Breast epithelium (tissue), 4 donors: ENCODE measurements at places on chromosomes 2 and 18. TPM values are rescaled to one million over a fixed set of nuclear protein-coding genes. Genes with fewer than 3 reads are reported as not detected.
A peak's percentile ranks its signal among the peaks of the same experiment; 100 is the strongest.

DNA sequence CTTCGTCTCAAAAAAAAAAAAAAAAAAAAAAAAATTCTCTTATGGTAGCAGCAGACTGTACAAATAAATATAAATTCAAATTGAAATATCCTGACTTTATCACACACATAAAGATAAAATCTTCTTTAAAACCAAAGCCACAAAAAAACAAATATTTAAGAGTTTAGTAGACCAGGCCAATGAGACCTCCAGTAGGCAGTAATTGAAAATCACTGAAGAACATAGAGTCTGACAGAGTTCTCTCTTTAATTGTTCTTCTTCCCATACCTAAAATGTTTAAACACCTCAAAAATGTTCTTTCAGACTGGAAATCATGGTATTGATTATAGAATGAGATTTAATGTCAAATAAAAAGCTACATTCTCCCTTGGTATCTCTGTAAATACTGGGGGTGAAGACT lies 20.8 kb downstream of the PRPF40A start:
- H3K4me1 ChIP-seq = no peaks in the 10 kb centered on the region
- DNase-seq = no peak
- no peaks in the 10 kb centered on the region for H3K36me3 ChIP-seq
- H3K27me3 ChIP-seq = no peaks in the 10 kb centered on the region
- H3K4me3 ChIP-seq = no peak overlapping the region

- DNase-seq = no peak
- no peaks in the 10 kb centered on the region for H3K27me3 ChIP-seq
- no peak overlapping the region for H3K27ac ChIP-seq
- no peaks in the 10 kb centered on the region for H3K4me1 ChIP-seq
These were observed 47.8 kb downstream of the PSMD14 start for GRCh38 chr2:161355983-161356382.

DNA sequence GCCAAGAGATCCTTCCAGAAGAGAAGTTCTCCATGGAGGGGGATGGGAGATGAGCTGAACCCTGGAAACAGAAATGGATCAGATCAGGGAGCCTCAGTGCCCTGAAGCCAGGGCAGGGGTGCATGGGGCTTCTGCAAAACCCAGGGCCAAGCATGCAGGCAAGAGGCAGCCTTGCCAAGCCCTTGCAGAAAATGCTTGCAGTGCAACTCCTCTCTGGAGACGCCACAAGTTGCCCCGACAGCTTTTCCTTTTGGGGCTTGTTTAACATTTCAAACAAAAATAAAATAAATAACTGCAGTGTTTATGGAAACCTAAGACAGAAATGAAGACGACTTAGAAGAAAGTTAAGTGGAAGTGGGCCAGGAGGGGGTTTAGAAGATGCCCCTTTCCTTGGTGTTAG lies 177.5 kb upstream of the TNP1 start:
- no peak overlapping the region for H3K4me3 ChIP-seq
- no peaks in the 10 kb centered on the region for H3K4me1 ChIP-seq
- no peak overlapping the region for H3K27ac ChIP-seq
- DNase-seq = no peak
- no peaks in the 10 kb centered on the region for H3K36me3 ChIP-seq

DNA sequence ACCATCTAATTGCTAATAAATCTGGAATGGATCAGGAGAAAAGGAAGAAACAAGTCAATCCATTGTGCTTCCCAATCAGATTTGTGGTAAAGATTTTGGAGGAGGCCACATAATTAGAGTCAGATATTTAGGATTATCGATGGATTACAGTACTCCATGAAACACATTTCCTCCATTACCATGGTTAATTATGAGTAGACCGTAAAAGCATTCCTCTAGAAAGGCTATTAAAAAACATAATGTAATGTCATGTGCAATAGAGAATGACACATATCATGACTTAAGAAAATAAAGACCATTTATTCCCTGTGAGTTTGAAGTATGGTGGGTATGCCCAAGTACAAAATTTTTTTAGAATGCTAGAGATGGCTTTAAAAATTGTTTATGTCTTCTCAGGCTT lies 96.1 kb downstream of the ITGA4 start:
- H3K4me1 ChIP-seq = no peaks in the 10 kb centered on the region
- H3K4me3 ChIP-seq = no peak overlapping the region
- H3K27me3 ChIP-seq = no peaks in the 10 kb centered on the region
- H3K27ac ChIP-seq = no peak overlapping the region

GRCh38 chr2:160022162-160022561 lies 40.3 kb downstream of the PLA2R1 start:
- DNase-seq = no peak
- H3K4me1 ChIP-seq = no peaks in the 10 kb centered on the region
- H3K27me3 ChIP-seq = no peaks in the 10 kb centered on the region
- H3K36me3 ChIP-seq = peaks cover 4% of the 10 kb centered on the region
- H3K27ac ChIP-seq = no peak overlapping the region
- H3K4me3 ChIP-seq = no peak overlapping the region

- no peaks in the 10 kb centered on the region for H3K27me3 ChIP-seq
- H3K27ac ChIP-seq = no peak overlapping the region
- H3K4me1 ChIP-seq = no peaks in the 10 kb centered on the region
- no peak for DNase-seq
- H3K4me3 ChIP-seq = no peak overlapping the region
These were observed 539.0 kb downstream of the ARHGAP15 start for GRCh38 chr2:143668234-143668633.

The TGFA gene
- total RNA-seq = 1.1 TPM

GRCh38 chr2:158580760-158581159 lies 124.0 kb downstream of the PKP4 start:
- H3K27me3 ChIP-seq = no peaks in the 10 kb centered on the region
- no peak overlapping the region for H3K4me3 ChIP-seq
- no peaks in the 10 kb centered on the region for H3K36me3 ChIP-seq
- peak; percentile 81 for DNase-seq
- no peak overlapping the region for H3K27ac ChIP-seq

- no peaks in the 10 kb centered on the region for H3K4me1 ChIP-seq
- no peaks in the 10 kb centered on the region for H3K36me3 ChIP-seq
These were observed 324.7 kb downstream of the SLC8A1 start for GRCh38 chr2:40127146-40127545.

The DSG4 gene
- not detected for total RNA-seq

- no peaks in the 10 kb centered on the region for H3K27me3 ChIP-seq
- H3K36me3 ChIP-seq = no peaks in the 10 kb centered on the region
- no peak overlapping the region for H3K27ac ChIP-seq
- DNase-seq = no peak
These were observed 73.9 kb downstream of the SDC1 start for GRCh38 chr2:20150806-20151571.

DNA sequence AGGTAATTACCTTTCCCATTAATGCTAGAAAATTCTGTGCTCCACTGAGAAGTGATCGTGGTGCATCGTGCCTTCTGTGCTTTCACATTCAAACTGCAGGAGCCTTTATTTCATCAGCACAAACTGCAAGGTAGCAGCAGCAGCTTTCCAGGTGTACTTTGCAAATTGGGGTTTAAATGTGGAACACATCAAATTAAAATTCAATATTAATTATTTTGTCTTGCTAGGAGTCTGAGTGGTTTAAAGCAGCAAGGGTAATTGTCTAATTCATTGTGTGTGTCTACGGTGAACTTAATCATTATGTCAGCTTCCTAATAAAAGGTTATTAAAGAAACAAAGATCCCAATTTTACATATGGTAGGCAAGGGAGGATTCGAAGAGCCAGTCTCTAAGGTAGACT lies 180.8 kb upstream of the ATP5MC3 start:
- H3K27me3 ChIP-seq = no peaks in the 10 kb centered on the region
- no peaks in the 10 kb centered on the region for H3K4me1 ChIP-seq
- H3K4me3 ChIP-seq = no peak overlapping the region
- H3K27ac ChIP-seq = no peak overlapping the region

- H3K36me3 ChIP-seq = no peaks in the 10 kb centered on the region
- DNase-seq = no peak
- no peaks in the 10 kb centered on the region for H3K27me3 ChIP-seq
- no peak overlapping the region for H3K4me3 ChIP-seq
These were observed 252.1 kb downstream of the RBM43 start for GRCh38 chr2:151009437-151010175.

The CPO gene
- 0.96 TPM for total RNA-seq

The SCG2 gene
- total RNA-seq = not detected

- H3K4me3 ChIP-seq = no peak overlapping the region
- no peaks in the 10 kb centered on the region for H3K27me3 ChIP-seq
- H3K27ac ChIP-seq = no peak overlapping the region
- DNase-seq = no peak
These were observed 239.0 kb upstream of the CXCR4 start for GRCh38 chr2:136357007-136357380.

- H3K27ac ChIP-seq = no peak overlapping the region
- H3K4me3 ChIP-seq = no peak overlapping the region
- H3K27me3 ChIP-seq = no peaks in the 10 kb centered on the region
- DNase-seq = no peak
- H3K36me3 ChIP-seq = no peaks in the 10 kb centered on the region
These were observed 84.1 kb upstream of the NCKAP5 start for GRCh38 chr2:133652398-133652797.

DNA sequence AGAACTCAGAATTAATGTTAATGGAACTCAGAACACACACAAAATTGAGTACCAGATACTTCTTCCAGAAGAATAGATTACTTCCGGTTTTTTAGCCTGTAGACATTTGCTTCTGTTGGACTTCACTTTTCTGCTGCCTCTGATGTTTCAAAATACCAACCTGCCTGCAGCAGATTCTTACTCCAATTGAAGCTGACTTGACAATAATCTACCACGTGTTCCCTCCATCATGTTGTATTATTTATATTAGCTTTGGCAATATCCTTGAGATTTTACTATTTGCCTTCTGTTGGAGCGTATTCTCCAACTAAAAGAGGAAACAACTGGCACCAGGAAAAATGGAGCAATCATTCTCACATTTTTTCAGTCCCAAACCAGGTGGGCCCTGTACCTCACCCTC lies 3.1 kb upstream of the GORASP2 start:
- H3K27me3 ChIP-seq = no peaks in the 10 kb centered on the region
- no peak overlapping the region for H3K4me3 ChIP-seq
- DNase-seq = no peak
- no peaks in the 10 kb centered on the region for H3K36me3 ChIP-seq

- no peaks in the 10 kb centered on the region for H3K36me3 ChIP-seq
- no peaks in the 10 kb centered on the region for H3K27me3 ChIP-seq
- no peak for DNase-seq
- H3K27ac ChIP-seq = no peak overlapping the region
- H3K4me3 ChIP-seq = no peak overlapping the region
These were observed 1560.6 kb upstream of the SLC39A10 start for GRCh38 chr2:194096402-194096801.

GRCh38 chr2:60440079-60440766 lies 113.2 kb downstream of the BCL11A start:
- H3K27me3 ChIP-seq = no peaks in the 10 kb centered on the region
- no peak overlapping the region for H3K4me3 ChIP-seq
- no peak for DNase-seq
- no peak overlapping the region for H3K27ac ChIP-seq
- no peaks in the 10 kb centered on the region for H3K4me1 ChIP-seq
- H3K36me3 ChIP-seq = no peaks in the 10 kb centered on the region

DNA sequence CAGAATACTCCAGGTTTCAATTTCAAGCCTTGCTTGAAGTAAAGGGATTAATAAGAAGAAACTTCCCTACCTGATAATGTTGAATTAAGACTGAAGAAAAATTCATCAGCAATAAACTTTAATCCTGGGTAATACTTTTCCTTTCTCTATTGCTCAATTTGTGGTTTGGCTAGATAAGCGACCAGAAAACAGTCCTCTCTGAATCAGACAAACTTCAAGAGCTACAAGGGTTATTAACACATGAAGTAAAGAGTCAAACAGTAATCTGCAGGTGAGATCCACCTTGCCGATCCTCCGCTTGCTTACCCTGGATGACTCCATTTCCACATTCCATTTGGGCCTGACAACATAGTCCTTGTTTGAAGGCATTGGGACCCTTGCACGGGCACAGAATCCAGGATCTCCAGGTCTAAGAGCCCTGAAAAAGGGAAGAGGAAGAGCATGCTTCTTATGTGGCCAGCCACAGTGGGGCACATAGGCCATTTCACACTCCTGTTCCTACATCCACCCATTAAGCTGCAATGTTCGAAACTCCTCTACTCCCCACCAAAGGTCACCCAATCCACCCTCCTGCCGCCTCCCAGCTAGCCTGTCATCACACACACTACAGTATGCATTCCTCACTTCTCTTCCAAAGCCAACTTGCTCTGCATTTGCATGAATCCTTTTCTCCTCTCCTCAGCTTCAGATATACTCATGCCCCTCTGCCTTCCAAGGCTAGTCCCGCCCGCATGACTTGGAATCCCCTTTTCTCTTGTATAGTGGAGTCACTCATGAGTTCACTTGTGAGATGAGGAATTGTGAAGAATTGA lies 39.8 kb downstream of the IWS1 start:
- DNase-seq = no peak
- H3K27ac ChIP-seq = no peak overlapping the region
- H3K27me3 ChIP-seq = no peaks in the 10 kb centered on the region
- peaks cover 15% of the 10 kb centered on the region for H3K36me3 ChIP-seq

- H3K27me3 ChIP-seq = no peaks in the 10 kb centered on the region
- H3K36me3 ChIP-seq = no peaks in the 10 kb centered on the region
- no peak overlapping the region for H3K27ac ChIP-seq
- H3K4me1 ChIP-seq = no peaks in the 10 kb centered on the region
- no peak overlapping the region for H3K4me3 ChIP-seq
These were observed 112.8 kb upstream of the GLS start for GRCh38 chr2:190767821-190768220.

- no peaks in the 10 kb centered on the region for H3K36me3 ChIP-seq
- H3K4me3 ChIP-seq = no peak overlapping the region
- DNase-seq = no peak
- no peak overlapping the region for H3K27ac ChIP-seq
These were observed 50.0 kb downstream of the KCNE4 start for GRCh38 chr2:223102040-223102400.

GRCh38 chr2:25740810-25741381 lies 67.5 kb upstream of the DTNB start:
- H3K27me3 ChIP-seq = no peaks in the 10 kb centered on the region
- no peak for DNase-seq
- no peaks in the 10 kb centered on the region for H3K4me1 ChIP-seq
- peaks cover 4% of the 10 kb centered on the region for H3K36me3 ChIP-seq
- H3K27ac ChIP-seq = no peak overlapping the region

GRCh38 chr2:239934571-239935171 lies 90.5 kb downstream of the NDUFA10 start:
- H3K4me1 ChIP-seq = no peaks in the 10 kb centered on the region
- H3K27ac ChIP-seq = no peak overlapping the region
- H3K4me3 ChIP-seq = no peak overlapping the region
- no peaks in the 10 kb centered on the region for H3K36me3 ChIP-seq
- no peak for DNase-seq

The ERBB4 gene
- total RNA-seq = 53.1 TPM
